Suppressor macrophage treated with lipopolysaccharide for 1 hour (primary cell): ENCODE measurements at places on chromosomes 7 and 10.

- no peak for DNase-seq
Observed at GRCh38 chr7:68107261-68107660, 1110.6 kb downstream of the TYW1 start.

GRCh38 chr7:64874114-64874513 lies 29.0 kb upstream of the ZNF273 start:
- DNase-seq, result no peak

GRCh38 chr10:46541735-46542566 lies 14.5 kb downstream of the GPRIN2 start:
- DNase-seq, result no peak

- DNase-seq, result no peak
Observed at GRCh38 chr7:40915071-40915470, 780.3 kb downstream of the SUGCT start.

- peak; percentile 54 for DNase-seq
Observed at GRCh38 chr7:151351967-151352366, 10.4 kb downstream of the NUB1 start.
